Ascending aorta (tissue), 2 donors: ENCODE measurements at places on chromosomes 1 and 21. TPM values are rescaled to one million over a fixed set of nuclear protein-coding genes. Genes with fewer than 3 reads are reported as not detected.
A peak's percentile ranks its signal among the peaks of the same experiment; 100 is the strongest.

GRCh38 chr1:4963251-4963650 is 308.8 kb downstream of the AJAP1 start:
- peak; percentile 61 for DNase-seq

The ADORA3 gene
- 3.6 TPM for total RNA-seq

DNA sequence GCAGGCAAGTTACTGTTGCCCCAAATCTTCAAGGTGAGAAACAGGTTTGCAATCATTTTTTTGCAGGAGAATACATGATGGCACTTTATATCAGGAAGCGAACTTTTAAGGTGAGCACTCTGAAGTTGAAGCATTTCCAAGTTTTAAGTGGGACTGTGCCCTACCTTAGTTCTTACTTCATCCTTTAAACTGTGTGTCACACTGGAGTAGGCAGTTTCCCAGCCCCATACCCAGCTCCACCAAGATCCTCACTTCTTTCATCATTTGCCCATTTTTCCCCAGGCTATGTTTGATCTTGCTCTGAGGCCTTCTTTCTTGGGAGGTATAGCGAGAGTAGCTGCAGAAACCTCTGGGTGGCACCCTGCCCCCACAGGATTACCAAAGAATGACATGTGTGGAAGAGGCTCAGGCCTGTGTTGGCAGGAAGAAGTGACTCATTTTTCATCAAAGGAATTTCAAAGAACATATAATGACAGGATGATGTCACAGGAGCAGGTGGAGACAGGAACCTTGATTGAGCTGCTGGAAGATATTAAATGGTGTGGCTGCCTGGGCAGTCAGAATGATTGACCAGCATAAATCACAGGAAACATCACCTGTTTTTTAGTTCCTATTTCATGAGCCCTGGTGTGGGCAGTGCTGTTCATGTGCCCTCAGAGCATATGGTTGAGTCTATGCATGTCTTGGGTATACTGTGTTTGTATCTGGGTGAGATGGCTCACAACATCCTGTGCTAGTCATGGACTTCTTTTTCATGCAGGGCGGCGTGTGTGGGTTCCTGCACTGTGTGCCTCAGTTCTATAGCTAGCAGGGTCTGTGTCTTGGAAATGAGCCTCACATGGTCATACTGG is 20.8 kb upstream of the MACF1 start:
- peak; percentile 78 for DNase-seq

The NMNAT2 gene
- 0.53 TPM for total RNA-seq

The CENPL gene
- total RNA-seq = 0.53 TPM

The PRXL2B gene
- total RNA-seq = 20.1 TPM

The LCE1C gene
- total RNA-seq = not detected

DNA sequence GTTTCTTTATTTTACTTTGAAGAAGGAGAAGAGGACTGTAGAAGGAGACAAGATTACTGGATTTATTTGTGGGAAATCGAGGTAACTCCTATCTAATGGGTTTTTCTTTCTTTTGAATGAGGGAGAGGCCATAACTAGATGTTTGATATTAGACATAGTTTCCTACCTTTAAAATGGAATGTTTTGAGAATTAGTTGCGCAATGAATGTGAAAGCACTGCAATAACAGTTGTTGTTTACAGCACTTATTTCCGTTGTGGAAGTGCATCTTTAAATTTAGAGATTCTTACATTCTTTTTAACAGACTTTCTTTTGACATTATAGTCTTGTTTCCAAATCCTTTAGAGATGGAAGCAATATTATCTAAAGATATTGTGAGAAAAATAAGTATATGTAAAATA is 229.0 kb downstream of the SRGAP2C start:
- DNase-seq = no peak

- DNase-seq = no peak
These were observed 292.8 kb upstream of the VAMP3 start for GRCh38 chr1:7478142-7478790.

The EPHA2 gene
- total RNA-seq = 42.7 TPM

The SPATA46 gene
- not detected for total RNA-seq

GRCh38 chr1:216887032-216887431 is 163.8 kb upstream of the ESRRG start:
- no peak for DNase-seq

The SPRR5 gene
- total RNA-seq = not detected

GRCh38 chr1:85188530-85188929 is 12.3 kb downstream of the SYDE2 start:
- no peak for DNase-seq

DNA sequence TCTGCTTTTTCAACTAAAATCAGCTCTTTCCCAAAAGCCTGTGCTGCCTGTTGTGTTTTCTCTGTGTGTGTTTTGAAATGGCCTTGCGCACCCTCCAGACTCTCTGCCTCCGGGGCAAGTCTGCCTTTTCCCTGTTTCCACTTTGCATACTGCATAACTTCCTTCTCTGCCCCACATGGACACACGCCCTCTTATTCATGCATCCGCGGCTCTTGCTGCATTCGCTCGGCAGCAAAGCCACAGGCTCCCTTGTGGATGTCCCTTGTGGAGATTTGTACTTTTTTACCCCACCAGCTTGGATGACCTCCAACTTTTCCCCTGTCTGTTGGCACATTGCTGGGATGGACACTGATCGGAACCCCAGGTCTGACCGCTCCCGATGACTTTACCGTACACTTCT is 147.6 kb downstream of the ADSS2 start:
- no peak for DNase-seq

DNA sequence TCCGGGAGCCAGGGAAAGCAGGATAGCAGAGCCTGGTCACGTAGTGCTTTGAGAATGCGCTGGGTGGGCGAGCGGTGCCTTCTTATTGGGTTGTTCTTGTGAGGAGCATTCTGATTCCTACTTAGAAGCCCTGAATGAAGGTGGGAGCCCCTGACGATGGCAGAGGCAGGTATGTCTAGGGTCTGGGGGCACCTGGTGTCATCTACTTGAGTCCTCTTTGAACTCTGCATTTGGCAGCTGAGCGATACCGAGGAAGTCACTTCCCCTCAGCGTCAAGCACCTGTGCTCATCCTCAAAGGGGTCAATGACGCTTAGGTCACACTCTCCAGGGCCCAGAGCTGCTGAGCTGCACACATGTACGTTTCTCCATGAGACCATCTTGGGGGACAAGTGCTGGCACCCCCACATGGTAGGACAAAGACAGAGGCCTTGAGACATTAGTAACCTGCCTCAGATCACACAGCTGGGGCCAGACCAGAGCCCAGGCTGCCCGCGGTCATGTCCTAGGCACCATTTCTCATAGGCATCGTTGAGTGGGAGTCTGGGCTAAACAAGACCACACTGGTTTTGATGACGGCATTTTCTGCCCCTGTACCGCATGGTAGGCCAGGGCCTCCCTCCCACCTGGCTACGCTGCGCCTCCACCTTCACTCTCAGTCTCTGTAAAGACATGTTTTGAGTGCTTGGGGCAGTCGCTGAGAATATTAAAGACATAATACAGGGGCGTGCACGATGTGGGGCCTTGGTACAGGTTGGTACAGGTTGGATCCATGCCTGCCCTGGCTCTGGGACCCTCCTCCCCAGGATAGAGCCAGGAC is 69.1 kb upstream of the ABCG1 start:
- DNase-seq = no peak

GRCh38 chr1:53025034-53025768 is 36.8 kb upstream of the PODN start:
- DNase-seq = no peak

The TMEM79 gene
- not detected for total RNA-seq

GRCh38 chr1:22142315-22143064 is 407 bp downstream of the WNT4 start:
- no peak for DNase-seq

DNA sequence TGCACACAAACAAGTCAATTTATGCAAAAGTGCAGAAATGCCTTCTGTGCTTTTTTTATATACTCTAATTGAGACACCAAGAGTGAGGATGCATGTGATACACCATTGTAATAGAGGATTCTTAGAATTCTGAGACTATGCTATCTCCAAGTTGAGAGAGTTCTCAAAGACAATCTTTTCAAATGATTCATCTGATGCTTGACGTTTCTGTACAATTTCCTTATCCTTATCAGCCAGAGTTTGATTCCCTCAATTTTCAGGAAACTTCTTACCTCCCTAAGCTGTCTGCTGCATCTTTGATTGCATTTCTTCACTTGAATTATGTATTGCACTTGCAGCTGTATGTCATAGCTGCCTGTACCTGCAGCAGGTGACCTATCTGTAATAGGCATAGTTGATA is 211.3 kb upstream of the SPAG17 start:
- DNase-seq = no peak

DNA sequence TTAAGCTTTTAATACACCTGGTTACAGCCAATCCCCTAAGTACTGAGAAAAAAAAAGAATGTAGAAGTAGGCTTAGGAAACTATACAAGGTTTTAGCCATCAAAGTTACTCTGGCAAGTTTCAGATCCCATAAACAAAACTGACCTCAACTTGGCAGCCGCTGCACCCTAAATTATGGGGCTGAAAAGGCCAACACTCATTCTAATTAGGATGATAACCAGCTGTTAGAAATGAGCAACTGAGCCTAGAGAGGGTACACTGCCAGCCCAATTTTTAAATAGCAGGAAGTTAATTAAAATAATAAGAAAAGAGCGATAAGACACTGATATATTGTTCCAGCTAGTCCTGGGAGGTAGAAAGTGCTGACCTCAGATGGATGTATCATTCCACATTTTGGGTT is 105.7 kb upstream of the VAV3 start:
- no peak for DNase-seq
